Fibroblast of skin of right biceps (primary cell): ENCODE measurements at places on chromosomes 3 and 15.

GRCh38 chr15:59691194-59691805 is 2.2 kb upstream of the BNIP2 start:
- DNase-seq: peak; percentile 51

DNA sequence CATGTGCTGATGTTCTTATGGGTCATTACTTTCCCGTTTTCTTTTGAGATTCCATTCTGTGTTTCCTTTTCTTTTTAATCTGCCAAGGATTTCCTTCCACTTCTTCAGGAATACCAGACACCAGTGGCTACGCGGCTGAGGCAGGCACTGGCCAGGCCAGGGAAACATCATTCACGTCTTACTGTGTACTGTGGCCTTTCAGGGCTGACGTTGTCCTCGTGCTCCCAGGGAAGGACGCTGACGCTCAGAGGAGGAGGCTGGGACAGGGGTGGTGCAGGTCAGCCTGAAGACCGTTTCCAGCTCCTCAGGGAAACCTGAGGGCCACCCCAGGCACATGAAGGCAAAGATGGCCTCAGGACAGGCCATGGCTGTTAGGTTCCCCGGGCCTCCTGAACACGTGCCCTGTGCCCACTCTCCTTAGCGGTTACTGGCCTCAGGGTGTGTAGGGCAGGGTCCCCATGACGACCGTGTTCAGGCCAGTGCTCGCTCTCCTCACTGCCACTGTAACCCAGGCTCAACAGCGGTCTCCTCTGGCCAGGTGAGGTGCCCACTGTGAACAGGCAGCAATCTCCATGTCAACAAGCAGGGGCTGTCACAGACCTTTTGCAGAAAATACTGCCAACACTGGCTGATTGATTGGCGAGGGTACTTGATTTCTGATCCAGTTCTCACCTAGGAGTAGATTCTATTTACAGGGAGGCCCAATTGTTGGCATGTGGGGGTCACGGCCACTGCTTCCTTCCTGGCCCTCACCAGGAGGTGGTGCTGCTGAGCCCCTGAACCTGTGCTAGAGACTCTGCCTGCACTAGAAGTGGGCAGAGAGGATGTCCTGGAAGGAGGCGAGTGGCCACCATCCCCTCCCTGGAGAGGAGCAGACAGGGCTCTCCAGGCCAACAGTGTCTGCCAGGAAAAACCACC is 169.5 kb downstream of the ATP10A start:
- no peak for DNase-seq

DNA sequence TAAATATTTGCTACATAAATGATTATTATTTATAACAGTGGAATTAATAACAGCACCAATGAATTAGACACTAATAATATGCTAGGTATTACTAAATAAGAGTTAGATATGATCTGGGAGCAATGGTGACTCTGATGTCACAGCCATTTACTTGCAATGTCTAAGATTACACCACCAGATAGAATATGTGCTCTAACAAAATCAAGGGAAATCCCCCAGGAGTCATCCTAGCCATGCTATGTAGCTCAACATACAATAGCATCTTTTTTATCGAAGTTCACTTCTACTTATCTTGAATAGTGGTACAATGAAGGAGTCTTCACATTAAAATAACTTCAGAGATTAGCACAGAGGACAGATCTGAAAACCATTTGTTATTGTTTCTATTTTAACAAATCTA is 154.0 kb downstream of the FMN1 start:
- no peak for DNase-seq

DNA sequence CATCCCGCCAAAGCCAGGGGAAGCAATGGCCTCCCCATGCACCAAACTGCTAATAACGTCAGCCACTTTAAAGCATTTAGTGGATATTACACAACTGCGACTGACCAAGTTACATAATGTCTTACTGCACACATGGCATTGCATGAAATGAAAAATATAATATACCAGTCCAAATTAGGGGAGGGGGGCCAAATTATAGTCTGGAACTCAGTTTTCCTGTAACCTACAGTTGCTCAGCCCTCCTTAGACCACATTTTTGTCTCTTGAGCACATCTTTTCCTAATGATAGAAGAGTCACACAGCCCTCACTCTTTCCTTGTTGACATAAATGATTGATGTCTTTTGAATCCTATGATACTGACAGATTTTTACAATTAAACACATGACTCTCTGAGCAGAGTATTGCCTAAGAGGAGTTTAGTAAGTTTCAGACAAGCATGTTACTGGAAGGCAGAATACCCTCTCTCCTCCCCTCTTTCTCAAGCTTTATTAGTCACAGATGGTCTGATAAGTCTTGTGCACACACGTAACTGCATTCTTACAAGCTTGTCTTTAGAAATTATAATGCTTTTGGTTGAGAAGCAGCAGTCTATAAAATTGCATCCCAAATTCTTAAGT is 1.1 kb upstream of the PLD1 start:
- peak; percentile 100 for DNase-seq

- DNase-seq: no peak
These were observed 277.2 kb downstream of the UBE2E2 start for GRCh38 chr3:23480329-23480714.

GRCh38 chr15:64813075-64813474 is 12.4 kb downstream of the PIF1 start:
- peak; percentile 40 for DNase-seq

DNA sequence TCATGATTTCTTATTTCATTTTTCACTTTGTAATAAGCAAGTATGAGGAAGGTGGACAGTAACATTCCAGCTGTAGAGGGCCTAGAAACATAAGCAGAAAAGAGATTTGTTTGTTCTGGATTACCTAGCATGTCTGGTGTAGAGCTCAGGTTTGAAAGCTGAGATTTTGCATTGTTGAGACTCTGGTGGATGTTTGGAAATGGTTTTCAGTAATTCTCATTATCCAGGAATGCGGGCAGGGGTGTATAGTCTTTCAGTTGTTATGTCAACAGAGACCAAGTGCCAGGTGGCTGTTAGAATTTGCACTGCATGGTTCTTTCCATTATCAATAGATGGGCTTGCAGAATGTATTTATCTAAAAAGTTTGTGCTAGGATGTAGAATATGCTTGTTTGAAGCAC is 10.9 kb downstream of the GPD1L start:
- DNase-seq: no peak

DNA sequence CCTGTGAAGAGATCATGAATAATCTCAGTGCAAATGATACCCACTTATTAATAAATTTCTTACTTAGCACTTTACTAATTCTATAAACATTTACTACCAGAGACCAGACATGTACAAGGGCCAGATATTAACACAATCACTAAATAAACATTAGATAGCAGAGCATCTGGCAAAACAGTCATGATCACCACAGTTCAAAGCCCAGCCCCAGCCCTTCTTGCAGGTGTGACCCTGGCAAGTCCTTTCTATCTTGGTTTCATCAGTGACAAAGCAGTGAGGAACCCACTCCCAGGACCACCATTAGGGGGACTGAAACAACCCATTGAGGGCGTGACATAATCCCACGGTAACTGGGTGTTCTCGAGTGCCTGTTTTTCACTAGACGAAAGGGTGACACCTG is 11.6 kb downstream of the ZXDC start:
- no peak for DNase-seq

GRCh38 chr3:12909710-12910109 is 68.3 kb upstream of the RPL32 start:
- DNase-seq: no peak

DNA sequence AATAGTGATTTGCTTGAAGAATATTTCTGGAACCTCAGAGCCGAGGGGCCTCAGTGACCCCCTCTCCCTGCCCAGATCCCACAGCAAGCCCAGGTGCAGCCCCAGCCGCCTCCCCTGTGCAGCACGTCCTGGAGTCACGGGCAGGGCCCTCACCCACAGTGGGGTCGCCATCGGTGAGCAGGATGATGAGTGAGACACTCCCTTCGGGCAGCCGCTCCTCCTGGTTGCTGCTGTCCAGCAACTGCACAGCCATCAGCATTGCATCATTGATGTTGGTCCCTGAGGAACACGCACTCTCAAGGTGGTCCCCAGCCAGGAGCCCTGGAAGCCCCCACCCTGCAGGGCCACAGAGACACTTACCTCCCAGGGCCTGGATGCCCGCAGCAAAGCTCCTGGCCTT is 6.4 kb downstream of the ITIH4 start:
- no peak for DNase-seq

- DNase-seq: no peak
These were observed 15.2 kb upstream of the GBE1 start for GRCh38 chr3:81776643-81777042.

DNA sequence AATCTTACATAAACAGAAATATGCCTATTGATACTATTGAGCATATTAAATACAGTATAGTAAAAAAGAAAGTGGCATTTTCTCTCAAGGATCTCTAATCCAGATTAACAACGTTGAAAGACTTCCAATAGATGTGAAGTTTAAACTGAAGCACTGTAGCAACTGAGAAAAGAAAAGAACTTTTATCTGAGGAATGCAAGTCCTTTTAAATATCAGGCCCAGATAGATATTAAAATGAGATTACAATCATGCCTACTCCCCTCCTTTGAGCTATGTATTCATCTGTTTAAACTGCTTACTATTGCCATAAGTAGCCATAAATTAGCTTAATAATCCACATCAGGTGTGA is 102.3 kb downstream of the TFDP2 start:
- DNase-seq: no peak

DNA sequence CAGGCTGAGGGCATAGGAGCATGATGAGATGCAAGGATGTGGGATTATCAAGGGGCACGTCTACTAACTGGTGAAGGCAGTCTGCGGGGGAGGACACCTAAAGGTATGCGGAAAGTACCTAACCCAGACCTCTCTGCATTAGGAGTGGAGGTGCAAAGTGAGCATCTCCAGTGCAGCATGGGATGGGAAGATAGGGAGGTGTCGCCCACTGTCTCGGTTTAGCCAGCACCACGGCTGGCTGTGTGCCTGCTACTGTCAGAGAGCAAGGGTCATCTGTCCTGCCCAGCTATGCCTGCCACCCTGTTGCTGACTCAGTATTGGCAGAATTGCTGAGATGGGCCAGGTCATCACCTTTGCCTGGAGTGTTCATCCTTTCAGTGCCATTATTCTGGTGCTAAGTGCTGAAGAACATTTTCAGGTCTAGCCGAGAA is 40.1 kb downstream of the OXNAD1 start:
- DNase-seq: no peak

DNA sequence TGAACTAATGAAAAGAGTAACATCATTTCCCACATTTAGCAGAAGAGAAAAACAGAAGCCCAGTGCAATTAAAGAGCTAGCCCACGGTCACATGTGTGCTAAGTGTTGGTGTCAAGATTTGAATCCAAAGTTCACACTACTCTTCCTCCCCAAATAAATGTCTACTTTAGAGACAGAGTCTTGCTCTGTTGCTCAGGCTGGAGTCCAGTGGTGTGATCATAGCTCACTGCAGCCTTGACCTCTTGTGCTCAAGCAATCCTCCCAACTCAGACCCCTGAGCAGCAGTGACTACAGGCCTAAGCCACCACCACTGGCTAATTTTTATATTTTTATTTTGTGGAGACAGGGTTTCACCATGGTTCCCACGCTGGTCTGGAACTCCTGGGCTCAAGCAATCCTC is 4.8 kb downstream of the OSBPL10 start:
- DNase-seq: no peak

GRCh38 chr3:52122491-52122890 is 31.7 kb downstream of the POC1A start:
- no peak for DNase-seq

- no peak for DNase-seq
These were observed 22.2 kb downstream of the LSM3 start for GRCh38 chr3:14200841-14201240.

DNA sequence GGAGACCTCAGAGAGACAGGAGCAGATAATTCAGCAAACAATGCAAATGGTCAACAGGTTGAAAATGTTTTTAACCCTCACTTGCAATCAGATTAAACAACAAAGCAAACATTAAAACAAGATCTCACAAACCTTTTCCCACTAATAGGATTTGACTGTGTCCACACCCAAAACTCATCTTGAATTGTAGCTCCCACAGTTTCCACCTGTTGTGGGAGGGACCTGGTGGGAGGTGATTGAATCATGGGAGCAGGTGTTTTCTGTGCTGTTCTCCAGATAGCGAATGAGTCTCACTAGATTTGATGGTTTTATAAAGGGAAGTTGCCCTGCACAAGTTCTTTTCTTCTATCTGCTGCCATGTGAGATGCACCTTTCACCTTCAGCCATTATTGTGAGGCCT is 1.3 kb upstream of the LYSMD4 start:
- no peak for DNase-seq

- no peak for DNase-seq
These were observed 19.8 kb downstream of the PCSK6 start for GRCh38 chr15:101469520-101470288.

GRCh38 chr15:101489237-101489598 is 289 bp downstream of the PCSK6 start:
- DNase-seq: peak; percentile 35

DNA sequence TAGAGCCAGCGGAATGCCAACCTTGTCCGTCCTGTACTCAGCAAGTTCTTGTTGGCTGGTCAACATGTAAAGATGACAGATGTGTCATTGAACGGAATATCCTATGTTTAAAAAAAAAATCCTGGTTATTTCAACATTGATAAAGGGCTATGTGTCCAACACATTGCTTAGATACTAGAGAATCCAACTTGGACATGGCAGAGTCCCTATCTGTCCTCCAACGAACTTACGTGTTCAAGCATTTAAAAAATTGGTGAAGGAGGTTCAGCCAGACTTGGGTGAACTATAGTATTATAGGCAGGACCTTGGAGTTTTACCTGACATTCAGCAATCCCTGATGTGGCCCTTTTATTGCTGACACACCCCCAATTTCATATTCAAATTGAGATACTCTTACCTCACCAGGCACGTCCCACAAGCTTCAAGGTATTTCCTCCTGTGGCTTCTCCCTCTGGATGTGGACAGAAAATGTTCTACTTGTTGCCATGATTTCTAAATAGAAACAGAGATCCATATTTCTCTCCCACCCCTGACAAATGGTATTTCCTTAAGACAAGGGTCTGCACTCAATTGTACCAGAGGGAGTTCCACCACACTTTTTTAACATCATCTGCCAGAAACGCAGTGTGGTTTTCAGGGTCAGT is 207.7 kb upstream of the TPM1 start:
- no peak for DNase-seq

DNA sequence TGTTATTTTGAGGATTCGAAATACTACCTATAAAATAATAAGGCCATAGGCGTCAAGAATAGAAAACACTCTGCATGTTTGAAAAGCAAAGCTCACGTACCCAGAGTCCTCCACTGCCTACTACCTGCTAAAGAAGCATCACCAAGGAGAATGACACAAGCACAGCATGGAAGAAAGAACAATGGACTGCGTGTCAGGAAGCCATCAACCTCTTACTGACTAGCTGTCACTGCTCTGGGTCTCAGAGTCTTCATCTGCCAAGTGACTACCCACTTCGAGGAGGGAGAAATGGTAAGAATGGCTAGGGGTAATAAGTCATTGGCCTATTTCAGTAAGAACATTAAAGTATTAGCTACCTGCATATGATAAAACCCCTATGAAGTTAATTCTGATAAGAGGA is 49.4 kb downstream of the CLASP2 start:
- no peak for DNase-seq
